ENCODE measurements at places on chromosomes 3 and 15.
A peak's percentile ranks its signal among the peaks of the same experiment; 100 is the strongest.

GRCh38 chr15:46622851-46623250, 988.0 kb downstream of the SQOR start:
- no peak for DNase-seq

DNA sequence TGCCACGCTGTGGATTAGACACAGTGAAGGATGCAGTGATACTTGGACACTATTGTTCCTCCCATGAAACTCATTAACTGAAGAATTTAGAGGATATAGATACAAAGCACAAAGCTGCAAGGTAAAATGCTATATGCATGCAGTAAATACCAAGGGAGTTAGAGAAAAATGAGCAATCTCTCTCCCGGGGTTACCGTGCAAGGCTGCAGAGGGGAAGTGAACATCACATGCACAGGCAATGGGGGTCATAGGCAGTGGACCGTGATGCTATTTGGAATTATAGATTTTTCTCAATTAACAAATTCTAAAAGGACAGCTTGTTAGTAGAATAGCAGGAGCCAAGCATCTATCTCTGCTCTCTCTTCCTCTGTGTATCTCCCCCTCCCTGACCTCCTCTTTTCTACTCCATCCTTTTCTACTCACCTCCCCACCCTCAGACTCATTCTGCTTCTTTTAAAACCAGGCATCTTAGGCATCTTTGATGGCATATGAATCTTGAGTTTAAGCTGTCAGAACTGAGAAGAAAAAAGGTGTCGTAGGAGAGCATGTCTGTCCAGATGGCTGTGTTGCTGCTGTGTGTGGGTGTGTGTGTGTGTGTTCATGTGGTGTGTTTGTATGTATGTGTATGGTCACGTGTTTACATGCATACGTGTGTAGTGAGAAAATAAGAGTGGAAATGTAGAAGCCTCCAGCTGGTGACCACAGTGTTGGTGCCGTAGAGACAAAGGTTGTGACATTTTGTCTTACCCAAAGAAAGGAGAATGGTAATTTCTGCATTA, 339.0 kb downstream of the EPHB1 start:
- DNase-seq, result no peak

- DNase-seq, result no peak
These were observed 560.0 kb upstream of the CFAP20DC start for GRCh38 chr3:59609657-59610348.

DNA sequence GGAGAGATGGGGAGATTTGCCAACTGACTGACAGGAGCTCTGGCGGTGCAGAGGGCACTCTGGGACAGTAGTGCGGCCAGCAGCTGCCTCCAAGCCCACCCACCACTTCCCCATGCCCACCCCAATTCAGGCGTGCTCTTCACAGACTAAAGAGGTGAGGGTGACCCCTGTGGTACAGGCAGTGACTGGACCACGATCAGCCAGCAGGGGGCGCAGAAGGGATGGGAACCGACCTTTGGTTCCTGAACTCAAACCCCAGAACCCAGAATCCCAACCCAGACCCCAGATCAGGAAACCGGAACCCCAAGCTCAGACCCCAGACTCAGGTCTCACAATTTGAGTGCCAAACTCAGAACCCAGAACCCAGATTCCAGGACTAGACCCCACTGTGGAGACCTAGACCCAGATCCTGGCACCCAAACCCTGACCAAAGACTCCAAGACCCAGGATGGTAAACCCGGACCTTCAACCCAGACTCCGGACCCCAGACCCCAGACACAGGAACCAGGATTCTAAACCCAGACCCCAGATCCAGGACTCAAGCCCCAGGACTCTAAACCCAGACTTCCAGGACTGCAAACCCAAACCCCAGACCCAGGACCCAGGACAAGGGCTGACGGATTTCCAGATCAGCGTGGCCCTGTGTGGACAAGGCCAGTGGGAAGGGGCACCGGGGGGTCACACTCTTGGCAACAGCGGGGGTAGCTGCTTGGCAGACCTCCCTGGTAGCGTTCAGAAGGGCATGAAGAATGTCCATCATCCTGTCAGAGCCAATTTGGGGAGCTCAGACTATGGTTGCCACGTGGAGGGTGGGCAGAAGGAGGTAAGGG, 3.7 kb upstream of the MYL3 start:
- peak; percentile 88 for DNase-seq

DNA sequence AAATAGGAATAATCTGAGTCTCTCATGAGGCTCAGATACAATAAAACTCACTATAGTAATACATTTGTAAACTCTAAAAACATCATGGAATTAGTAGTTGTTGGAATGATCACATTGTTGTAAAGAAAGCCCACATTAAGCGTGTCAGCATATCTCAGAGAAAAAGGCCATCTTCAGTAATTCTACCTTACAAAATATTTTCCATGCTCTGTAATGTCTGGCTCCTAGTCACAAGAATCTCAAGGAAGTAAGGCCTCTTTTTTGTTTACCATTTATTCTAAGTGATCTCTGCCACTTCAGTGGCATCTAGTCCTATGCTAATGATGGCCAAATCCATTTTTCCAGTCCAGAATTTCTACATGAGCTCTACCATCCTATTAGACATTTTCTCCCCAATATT, 240.2 kb upstream of the ZNF717 start:
- no peak for DNase-seq

GRCh38 chr15:42409011-42409410, 49.7 kb downstream of the CAPN3 start:
- DNase-seq, result no peak

DNA sequence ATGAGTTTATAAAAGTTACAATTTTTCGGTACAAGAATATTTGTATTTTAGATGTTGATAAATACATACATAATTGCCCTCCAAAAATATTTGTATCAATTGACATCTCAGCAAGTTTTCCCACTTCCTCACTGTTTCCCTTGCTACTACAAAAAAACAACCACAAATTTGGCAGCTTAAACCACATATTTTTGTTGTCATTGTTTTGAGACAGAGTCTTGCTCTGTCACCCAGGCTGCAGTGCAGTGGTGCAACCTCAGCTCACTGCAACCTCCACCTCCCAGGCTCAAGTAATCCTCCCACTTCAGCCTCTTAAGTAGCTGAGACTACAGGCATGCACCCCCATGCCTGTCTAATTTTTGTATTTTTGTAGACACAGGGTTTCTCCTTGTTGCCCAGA, 162.8 kb upstream of the RARB start:
- DNase-seq, result no peak

Data from activated CD4-positive, CD25-positive, alpha-beta regulatory T cell treated with anti-CD3 and anti-CD28 coated beads, Interleukin-2, amount 50 U/mL, for 72 hours (primary cell).